ENCODE measurements at places on chromosomes 3 and 15.
A peak's percentile ranks its signal among the peaks of the same experiment; 100 is the strongest.

- no peak for DNase-seq
Observed at GRCh38 chr3:68033867-68034266, 379.5 kb upstream of the SUCLG2 start.

GRCh38 chr15:52086011-52086786, 26.4 kb downstream of the BCL2L10 start:
- no peak for DNase-seq

- no peak for DNase-seq
Observed at GRCh38 chr3:107416886-107417285, 39.6 kb downstream of the CCDC54 start.

- no peak for DNase-seq
Observed at GRCh38 chr3:30625541-30626438, 19.4 kb downstream of the TGFBR2 start.

DNA sequence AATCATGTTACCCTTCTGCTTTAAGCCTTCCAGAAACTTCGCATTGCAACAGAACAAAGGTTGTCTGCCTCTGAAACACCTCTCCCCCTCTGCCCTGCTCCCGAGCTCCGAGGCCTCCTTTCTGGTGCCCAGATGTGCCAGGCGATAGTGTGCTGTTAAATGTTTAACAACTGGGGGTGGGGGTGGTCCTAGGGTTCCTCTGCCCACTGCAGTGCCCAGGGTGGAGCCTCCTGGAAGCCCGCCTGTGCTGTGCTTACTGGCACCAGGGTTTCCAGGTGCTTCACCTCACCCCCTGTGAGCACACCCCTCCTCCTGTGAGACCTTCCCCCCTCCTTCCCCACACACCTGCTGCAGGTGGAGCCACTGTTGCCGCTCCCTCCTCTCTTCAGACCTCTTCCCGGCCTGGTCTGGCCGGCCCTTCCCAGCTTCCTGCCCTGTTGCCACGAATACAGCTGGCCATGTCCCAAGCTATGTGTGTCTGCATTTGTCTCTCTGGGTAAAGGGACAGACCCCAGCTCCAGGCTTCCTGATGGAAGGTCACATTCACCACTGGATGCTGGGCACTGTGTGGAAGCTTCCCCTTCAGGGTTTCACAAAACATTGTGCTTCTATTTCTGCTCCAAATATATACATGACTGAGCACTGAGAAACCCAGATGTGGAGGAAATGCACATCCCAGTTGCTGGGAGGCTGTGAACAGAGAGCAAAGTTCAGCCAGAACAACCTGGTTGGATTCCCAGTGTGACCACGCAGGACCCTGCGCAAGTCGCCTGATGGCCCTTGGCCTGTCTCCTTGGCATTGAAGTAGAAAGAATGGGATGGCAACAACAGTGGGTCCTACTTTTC, 37.2 kb downstream of the MGLL start:
- DNase-seq, result peak; percentile 73

- DNase-seq, result no peak
Observed at GRCh38 chr3:161081633-161082032, 23.5 kb downstream of the B3GALNT1 start.

- DNase-seq, result no peak
Observed at GRCh38 chr3:129777806-129778205, 115.7 kb downstream of the TMCC1 start.

DNA sequence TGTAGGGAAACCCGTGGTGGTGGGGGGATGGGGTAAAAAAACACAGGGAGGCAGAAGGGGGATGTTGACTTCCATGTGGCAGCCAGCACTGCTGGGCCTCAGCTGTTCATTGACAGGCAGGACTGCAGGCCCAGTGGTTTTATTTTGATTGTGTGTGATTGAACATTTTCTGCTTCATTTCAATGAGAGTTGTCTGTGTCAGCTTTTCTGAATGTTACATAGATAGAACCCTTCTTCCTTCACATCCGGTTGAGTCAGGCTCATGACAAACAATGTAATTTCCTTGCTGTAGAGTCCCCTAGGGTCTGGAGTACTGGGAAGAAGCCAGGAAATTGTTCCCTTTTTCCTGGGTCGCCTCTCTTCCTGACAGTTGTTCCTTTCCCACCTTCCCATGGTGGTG, 8.2 kb upstream of the RPP25 start:
- peak; percentile 29 for DNase-seq

- peak; percentile 96 for DNase-seq
Observed at GRCh38 chr15:68277131-68277602, 378 bp upstream of the FEM1B start.

DNA sequence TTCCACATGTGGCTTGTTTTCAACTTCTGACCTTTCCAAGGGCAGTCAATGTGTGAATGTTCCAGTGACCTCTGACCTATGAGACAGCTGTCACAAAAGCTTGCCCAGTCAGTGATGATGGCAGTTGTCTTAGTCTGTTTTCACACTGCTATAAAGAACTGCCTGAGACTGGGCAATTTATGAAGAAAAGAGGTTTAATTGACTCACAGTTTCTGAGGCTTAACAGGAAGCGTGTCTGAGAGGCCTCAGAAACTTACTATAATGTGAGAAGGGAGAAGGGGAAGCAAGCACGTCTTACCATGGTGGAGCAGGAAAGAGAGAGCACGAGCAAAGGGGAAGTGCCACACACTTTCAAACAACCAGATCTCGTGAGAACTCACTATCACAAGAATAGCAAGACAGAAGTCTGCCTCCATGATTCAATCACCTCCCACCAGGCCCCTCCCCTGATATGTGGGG, 95.6 kb downstream of the ECT2 start:
- DNase-seq, result no peak

DNA sequence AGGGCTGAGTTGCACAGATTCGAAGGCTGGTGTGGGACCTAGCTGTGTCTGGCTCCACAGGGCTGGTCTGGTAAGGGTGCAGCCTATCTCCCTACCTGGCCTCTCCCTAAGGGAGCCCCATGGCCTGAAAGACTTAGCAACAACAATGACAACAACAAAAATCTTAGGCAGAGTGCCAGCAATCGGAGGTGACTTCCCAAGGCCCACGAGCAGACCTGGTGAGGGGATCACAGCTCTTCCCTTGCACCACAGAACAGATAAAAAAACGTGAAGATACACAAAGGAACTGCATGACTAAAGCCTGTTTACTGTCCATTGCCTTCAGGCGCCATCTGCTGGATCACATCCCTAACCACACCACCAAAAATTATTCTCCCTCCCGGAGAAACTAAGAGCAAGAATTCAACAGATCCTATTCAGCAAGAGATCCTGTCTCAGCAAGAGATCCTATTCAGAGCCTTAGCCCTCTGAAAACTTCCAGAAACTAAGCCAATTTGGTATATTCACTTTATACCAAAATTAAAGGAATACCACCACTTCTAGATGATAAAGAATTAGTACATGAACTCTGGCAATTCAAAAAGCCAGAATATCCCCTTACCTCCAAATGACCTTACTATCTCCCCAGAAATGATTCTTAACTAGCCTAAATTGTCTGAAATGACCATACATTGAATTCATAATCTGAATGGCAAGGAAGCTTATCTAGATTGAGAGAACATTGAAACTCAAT, 24.1 kb upstream of the OR5K4 start:
- DNase-seq, result peak; percentile 60

GRCh38 chr3:196546537-196546936, 21.8 kb downstream of the WDR53 start:
- DNase-seq, result no peak

- DNase-seq, result no peak
Observed at GRCh38 chr3:197881970-197882338, 68.0 kb upstream of the RPL35A start.

DNA sequence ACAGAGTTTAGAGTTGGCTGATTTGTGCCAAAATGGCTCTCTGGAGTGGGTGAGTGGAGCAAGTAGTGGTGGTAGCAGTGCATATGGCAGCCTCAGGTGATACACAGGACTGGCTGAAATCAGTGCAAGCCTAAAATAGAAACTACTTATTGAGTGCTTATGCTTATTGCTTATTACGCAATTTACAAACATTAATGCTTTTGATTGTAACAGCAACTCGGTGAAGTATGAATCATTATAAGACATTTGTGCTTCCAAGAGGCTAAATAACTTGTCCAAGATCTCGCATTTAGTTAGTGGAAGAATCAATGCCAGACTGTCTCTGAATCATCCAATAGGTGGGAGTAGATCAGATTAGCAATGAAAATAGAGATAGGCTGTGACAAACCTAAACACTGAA, 353.8 kb downstream of the NAALADL2 start:
- no peak for DNase-seq

GRCh38 chr3:109339714-109340648, 2.6 kb upstream of the DPPA4 start:
- DNase-seq, result no peak

GRCh38 chr3:174442302-174442682, 416.8 kb upstream of the NAALADL2 start:
- DNase-seq, result no peak

GRCh38 chr15:64903326-64903950, 8.3 kb upstream of the ANKDD1A start:
- no peak for DNase-seq
